ENCODE measurements at places on chromosomes 12 and 14. TPM values are rescaled to one million over a fixed set of nuclear protein-coding genes. Genes with fewer than 3 reads are reported as not detected.

The PLA2G1B gene
- not detected for total RNA-seq

The MFAP5 gene
- 3.2 TPM for total RNA-seq

The TWF1 gene
- 188 TPM for total RNA-seq

The FIGNL2 gene
- total RNA-seq = not detected

The PCED1B gene
- total RNA-seq = 0.89 TPM

The CDCA3 gene
- 36.3 TPM for total RNA-seq

The SIX4 gene
- total RNA-seq = 10.1 TPM

The C12orf50 gene
- total RNA-seq = not detected

The SELPLG gene
- 1.6 TPM for total RNA-seq

The CMA1 gene
- total RNA-seq = not detected

The PLEKHG7 gene
- not detected for total RNA-seq
